ENCODE measurements at places on chromosomes 3 and 15. TPM values are rescaled to one million over a fixed set of nuclear protein-coding genes. Genes with fewer than 3 reads are reported as not detected.

The CCRL2 gene
- total RNA-seq = not detected

DNA sequence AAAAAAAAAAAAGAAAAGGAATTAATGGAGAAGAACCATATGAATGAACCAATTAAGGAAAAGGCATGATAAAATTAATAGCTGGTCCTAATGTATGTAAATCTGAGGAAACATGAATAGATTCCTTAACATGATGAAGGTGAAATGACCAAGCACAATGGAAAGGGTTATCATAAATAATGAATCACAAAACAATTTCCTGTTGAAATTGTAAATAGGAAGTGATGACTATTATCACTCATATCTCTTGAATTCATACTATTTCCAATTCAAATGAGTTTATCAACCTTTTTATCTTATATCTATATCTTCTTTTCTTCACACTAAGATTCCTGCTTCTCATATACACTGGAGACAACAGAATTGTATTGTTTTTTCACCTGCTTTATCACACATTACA lies 32.0 kb downstream of the AADACL2 start:
- DNase-seq = no peak

DNA sequence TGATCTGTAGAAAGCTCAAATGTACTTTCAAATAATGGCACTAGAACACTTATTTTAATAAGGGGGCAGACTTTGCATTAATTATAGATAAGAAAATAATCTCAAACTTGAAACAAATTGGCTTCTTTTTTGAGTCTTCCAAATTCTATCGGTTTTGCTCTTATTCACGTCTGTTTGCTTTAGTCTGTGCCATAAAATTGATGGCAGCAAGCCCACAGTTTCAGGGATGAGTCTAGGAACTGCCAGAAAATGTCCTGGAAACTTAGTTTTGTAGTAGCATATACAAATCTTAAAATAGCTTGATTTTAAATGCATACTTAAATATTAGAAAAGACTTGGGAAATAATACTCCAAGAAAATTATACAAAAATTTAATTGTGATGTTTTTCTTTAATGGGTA lies 39.7 kb downstream of the BCHE start:
- DNase-seq = no peak

DNA sequence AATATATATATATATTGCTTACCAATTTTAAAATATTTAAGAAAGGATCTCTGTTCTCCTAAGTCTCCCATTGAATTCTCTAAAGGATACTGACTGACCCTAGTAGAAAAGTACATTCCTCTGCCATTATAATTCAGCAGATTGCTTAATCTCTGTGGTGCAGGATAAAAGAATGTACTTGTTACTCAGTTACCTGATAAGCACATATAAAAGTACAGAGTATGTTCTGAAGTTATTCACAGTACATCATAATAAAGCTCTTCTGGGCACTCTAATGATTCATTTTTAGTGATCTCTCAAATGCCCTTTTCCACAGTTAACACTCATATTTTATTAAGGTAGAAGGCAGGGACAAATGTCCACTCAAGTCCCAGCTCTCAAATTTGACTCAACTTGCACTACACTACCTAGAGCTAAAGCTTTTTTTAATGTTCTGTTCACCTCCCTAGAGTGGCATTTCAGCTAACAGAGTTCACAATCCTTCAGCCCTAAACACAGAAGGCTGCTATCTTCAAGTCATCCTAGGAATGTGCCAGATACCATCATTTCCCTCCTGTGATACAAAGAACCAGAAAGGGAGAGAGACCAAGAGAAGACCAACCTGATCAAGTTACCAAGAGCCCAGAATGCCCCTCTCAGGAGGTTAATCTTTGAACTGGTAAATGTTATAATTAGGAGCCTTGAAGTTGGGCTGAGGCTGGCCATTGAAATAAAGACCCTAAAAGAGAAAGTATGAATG lies 53.3 kb downstream of the MEIS2 start:
- no peak for DNase-seq

GRCh38 chr15:29126208-29126536 lies 143.4 kb downstream of the NSMCE3 start:
- DNase-seq = peak; percentile 17

The LRRK1 gene
- 1.5 TPM for total RNA-seq

The P2RY1 gene
- total RNA-seq = 0.51 TPM

DNA sequence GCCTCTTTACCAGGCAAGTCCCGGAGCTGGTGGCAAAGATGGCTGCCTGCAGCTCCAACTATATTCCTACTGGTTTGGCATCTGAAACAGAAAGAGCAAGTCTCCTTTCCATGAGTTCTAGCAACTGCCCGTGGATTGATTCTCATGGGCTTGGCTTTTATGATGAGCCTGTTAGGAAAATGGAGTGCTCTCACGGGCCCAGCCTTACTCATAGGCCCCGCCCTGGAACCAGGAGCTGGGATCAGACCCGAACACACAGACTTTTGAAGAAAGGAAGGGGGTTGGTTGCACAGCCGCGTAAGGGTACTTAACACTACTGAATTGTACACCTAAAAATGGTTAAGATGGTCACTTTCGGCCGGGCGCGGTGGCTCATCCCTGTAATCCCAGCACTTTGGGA lies 2.9 kb downstream of the NRROS start:
- DNase-seq = no peak
